Activated naive CD4-positive, alpha-beta T cell treated with anti-CD3 and anti-CD28 coated beads, Interleukin-2, amount 10 ng/mL, durations not matched to agents 7 days and 5 days (primary cell): ENCODE measurements at places on chromosomes 5 and 9.
A peak's percentile ranks its signal among the peaks of the same experiment; 100 is the strongest.

- H3K27me3 ChIP-seq = no peaks in the 10 kb centered on the region
- no peaks in the 10 kb centered on the region for H3K36me3 ChIP-seq
- H3K27ac ChIP-seq = no peak overlapping the region
- no peak for DNase-seq
Measured at GRCh38 chr9:28747351-28747985, 1174.2 kb upstream of the C9orf72 start.

GRCh38 chr9:7146582-7146981, 388.8 kb downstream of the KDM4C start:
- H3K4me1 ChIP-seq = peaks cover 32% of the 10 kb centered on the region
- H3K4me3 ChIP-seq = no peak overlapping the region
- H3K36me3 ChIP-seq = peaks cover 51% of the 10 kb centered on the region
- H3K27me3 ChIP-seq = no peaks in the 10 kb centered on the region
- DNase-seq = no peak
- no peak overlapping the region for H3K27ac ChIP-seq

GRCh38 chr5:80069918-80070318, 34.8 kb downstream of the THBS4 start:
- DNase-seq = no peak
- no peaks in the 10 kb centered on the region for H3K36me3 ChIP-seq
- peaks cover 5% of the 10 kb centered on the region for H3K4me1 ChIP-seq
- H3K27me3 ChIP-seq = no peaks in the 10 kb centered on the region

GRCh38 chr5:135482381-135482933, 30.3 kb upstream of the TIFAB start:
- no peaks in the 10 kb centered on the region for H3K4me1 ChIP-seq
- no peak overlapping the region for H3K4me3 ChIP-seq
- DNase-seq = no peak
- no peaks in the 10 kb centered on the region for H3K36me3 ChIP-seq
- H3K27ac ChIP-seq = no peak overlapping the region
- peaks cover 35% of the 10 kb centered on the region for H3K27me3 ChIP-seq

DNA sequence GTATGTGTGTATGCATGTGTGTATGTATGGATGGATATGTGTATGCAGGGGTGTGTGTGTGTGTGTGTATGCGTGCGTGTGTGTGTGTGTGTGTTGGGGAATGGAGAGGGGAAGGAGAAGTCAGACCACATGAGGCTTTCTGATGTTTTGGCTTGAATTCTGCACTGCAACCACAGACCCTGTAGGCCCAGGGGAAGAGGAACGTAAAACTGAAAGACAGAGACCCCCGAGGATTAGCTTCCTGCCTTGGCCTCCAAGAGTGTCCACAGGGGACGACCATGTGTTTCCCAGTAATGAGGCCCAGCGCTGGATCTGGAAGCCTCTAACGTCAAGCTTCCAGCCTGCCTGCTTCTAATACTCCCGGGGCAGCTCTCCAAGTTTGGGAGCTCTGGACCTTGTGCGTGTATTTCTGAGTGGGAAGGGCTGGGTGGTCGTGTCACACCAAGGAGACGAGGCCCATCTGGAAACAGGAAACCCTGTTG, 5.8 kb downstream of the DCANP1 start:
- H3K36me3 ChIP-seq = no peaks in the 10 kb centered on the region
- H3K4me1 ChIP-seq = no peaks in the 10 kb centered on the region
- H3K4me3 ChIP-seq = no peak overlapping the region
- no peak overlapping the region for H3K27ac ChIP-seq
- DNase-seq = no peak

DNA sequence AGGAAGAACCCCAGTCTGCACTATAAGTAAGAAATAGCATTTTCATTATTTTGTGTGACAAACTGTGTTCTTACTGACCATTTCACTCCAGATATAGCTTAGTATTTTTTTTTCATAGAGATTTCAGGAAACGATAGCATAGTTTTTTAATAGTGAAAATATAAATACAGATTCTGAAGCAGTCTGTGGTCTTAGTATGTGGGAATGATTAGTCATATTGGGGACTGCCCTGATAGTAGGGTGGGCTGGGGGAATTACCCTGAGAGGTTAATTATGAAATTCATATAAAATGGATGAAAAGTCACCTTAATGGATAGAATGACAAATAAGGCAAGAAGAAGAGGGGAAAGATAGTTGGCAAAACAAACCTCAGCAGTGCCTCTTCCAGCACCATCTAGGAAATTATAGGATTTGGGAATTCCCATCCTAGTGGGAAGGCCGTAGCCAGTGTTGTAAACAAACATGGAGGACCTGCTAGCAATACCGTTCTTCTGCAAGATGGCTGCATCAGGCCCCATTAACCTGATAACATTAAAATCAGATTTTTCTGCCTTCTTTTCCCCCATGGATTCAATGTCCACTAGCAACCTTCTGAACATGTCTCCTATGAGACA, 23.7 kb upstream of the NR3C1 start:
- no peaks in the 10 kb centered on the region for H3K36me3 ChIP-seq
- no peak overlapping the region for H3K4me3 ChIP-seq
- no peak overlapping the region for H3K27ac ChIP-seq
- H3K27me3 ChIP-seq = no peaks in the 10 kb centered on the region
- DNase-seq = no peak
- H3K4me1 ChIP-seq = peaks cover 6% of the 10 kb centered on the region

- H3K4me3 ChIP-seq = no peak overlapping the region
- H3K27me3 ChIP-seq = no peaks in the 10 kb centered on the region
- DNase-seq = no peak
Measured at GRCh38 chr5:103424453-103425205, 138.0 kb downstream of the NUDT12 start.

GRCh38 chr9:114421147-114421546, 33.4 kb upstream of the AKNA start:
- H3K4me1 ChIP-seq = peaks cover 16% of the 10 kb centered on the region
- no peaks in the 10 kb centered on the region for H3K36me3 ChIP-seq
- peaks cover 30% of the 10 kb centered on the region for H3K27me3 ChIP-seq

DNA sequence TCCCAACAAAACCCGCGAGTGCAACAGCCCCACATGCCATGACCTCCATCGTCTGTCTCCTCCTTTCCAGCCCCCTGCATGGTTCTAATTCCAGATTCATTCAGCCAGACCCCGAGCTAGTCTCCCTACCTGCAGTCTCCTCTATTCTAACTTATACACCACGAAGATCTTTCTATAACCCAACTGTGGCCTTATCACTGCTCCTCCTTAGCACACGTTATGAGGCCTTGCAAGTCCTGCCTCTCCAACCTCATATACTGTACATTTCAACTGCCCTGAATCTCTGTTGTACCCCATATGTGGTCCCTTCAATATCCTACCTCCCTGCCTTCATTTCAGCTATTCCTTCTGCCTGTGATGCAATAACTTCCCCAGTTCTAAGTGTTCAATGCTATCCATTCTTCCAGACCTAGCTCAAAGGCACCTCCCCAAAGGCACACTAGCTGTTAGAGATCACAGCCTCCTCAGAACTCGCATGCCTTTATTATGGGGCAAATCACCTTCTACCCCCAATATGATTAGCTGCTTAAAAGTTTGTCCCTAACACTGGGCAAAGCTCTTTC, 215.1 kb upstream of the TRIM32 start:
- no peak overlapping the region for H3K4me3 ChIP-seq
- H3K27me3 ChIP-seq = no peaks in the 10 kb centered on the region
- no peak for DNase-seq
- peaks cover 5% of the 10 kb centered on the region for H3K4me1 ChIP-seq
- H3K36me3 ChIP-seq = no peaks in the 10 kb centered on the region
- no peak overlapping the region for H3K27ac ChIP-seq

GRCh38 chr5:181218795-181219124, 4.3 kb upstream of the TRIM41 start:
- peaks cover 67% of the 10 kb centered on the region for H3K4me1 ChIP-seq
- peak overlapping the region; percentile 94 for H3K27ac ChIP-seq
- peaks cover 49% of the 10 kb centered on the region for H3K27me3 ChIP-seq
- peak overlapping the region; percentile 83 for H3K4me3 ChIP-seq
- no peak for DNase-seq

- no peak overlapping the region for H3K27ac ChIP-seq
- peaks cover under 1% of the 10 kb centered on the region for H3K27me3 ChIP-seq
- H3K36me3 ChIP-seq = peaks cover 24% of the 10 kb centered on the region
- peaks cover 10% of the 10 kb centered on the region for H3K4me1 ChIP-seq
- no peak for DNase-seq
Measured at GRCh38 chr5:141942185-141942857, 15.7 kb downstream of the PCDH12 start.

- no peaks in the 10 kb centered on the region for H3K4me1 ChIP-seq
- no peak overlapping the region for H3K27ac ChIP-seq
- no peak overlapping the region for H3K4me3 ChIP-seq
- no peak for DNase-seq
Measured at GRCh38 chr5:581941-582340, 30.2 kb upstream of the CEP72 start.

DNA sequence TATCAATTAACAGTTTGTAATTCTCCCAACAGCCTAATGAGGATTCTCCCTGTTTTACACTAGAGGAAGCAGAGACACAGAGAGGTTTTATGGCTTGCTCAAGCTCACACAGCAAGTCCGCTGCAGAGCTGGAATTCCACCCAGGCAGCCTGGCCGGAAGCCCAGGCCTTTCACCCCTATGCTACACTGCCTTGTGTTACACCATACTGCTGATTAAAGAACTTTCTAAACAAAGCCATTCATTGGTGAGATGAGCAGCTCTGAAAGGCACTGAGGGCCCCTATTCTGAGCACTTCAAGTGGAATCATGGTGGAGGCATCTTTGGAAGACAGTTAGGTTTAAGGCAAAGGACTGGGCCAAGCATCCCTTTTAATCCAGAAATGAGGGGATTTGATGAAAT, 14.7 kb upstream of the LARP1 start:
- no peaks in the 10 kb centered on the region for H3K36me3 ChIP-seq
- no peak overlapping the region for H3K27ac ChIP-seq
- H3K4me1 ChIP-seq = no peaks in the 10 kb centered on the region
- H3K27me3 ChIP-seq = peaks cover 5% of the 10 kb centered on the region
- no peak for DNase-seq

GRCh38 chr5:30387974-30388632, 805.4 kb upstream of the CDH6 start:
- no peaks in the 10 kb centered on the region for H3K4me1 ChIP-seq
- H3K4me3 ChIP-seq = no peak overlapping the region
- DNase-seq = no peak
- H3K36me3 ChIP-seq = no peaks in the 10 kb centered on the region

DNA sequence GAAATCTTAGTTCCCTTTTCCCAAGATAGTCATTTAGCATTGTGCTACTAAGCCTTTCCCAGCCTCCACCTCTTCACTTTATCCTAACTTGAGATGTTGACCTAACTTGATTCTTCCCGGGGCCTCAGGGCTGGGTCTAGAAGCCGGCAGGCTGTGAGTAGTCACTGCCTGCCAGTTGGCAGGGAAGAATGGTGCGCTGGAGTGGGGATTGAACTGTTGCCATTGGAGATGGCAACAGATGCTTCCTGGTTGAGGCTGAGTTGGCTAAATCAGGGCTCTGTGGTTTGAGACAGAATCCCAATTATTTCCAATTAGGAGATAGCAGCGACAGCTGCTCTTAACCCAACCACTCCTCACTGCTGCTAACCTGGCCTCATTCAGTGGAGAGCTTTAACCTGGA, 343.1 kb downstream of the BRINP1 start:
- H3K4me1 ChIP-seq = no peaks in the 10 kb centered on the region
- H3K4me3 ChIP-seq = no peak overlapping the region
- no peak overlapping the region for H3K27ac ChIP-seq
- H3K27me3 ChIP-seq = no peaks in the 10 kb centered on the region

- H3K36me3 ChIP-seq = no peaks in the 10 kb centered on the region
- no peaks in the 10 kb centered on the region for H3K27me3 ChIP-seq
- peaks cover 3% of the 10 kb centered on the region for H3K4me1 ChIP-seq
Measured at GRCh38 chr5:6856653-6857052, 143.4 kb downstream of the TENT4A start.

DNA sequence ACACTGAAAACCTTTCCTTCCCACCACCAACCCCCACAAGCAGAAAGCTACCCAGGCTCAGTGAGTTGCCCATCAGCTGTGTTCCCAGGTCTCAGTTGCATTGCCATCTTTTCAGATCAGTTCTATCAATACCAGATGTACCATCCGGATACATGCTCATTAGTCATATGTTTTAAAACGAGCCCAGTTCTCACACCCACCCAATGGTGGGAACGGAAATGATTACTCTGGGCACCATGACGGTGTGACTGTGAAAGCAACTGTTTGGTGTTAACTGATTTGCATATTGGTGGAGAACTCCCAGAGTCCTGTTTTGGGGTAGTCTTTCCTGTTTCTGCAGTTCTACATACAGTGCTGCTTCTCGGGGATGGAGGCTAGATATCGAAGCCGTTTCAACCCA, 212.3 kb downstream of the TRIM36 start:
- no peaks in the 10 kb centered on the region for H3K27me3 ChIP-seq
- H3K4me3 ChIP-seq = no peak overlapping the region
- no peak overlapping the region for H3K27ac ChIP-seq
- H3K4me1 ChIP-seq = no peaks in the 10 kb centered on the region

- H3K4me3 ChIP-seq = peak overlapping the region; percentile 27
- H3K4me1 ChIP-seq = peaks cover 73% of the 10 kb centered on the region
- H3K36me3 ChIP-seq = peaks cover 33% of the 10 kb centered on the region
- no peak for DNase-seq
- peak overlapping the region; percentile 83 for H3K27ac ChIP-seq
Measured at GRCh38 chr9:33437205-33437604, 10.2 kb downstream of the AQP3 start.

DNA sequence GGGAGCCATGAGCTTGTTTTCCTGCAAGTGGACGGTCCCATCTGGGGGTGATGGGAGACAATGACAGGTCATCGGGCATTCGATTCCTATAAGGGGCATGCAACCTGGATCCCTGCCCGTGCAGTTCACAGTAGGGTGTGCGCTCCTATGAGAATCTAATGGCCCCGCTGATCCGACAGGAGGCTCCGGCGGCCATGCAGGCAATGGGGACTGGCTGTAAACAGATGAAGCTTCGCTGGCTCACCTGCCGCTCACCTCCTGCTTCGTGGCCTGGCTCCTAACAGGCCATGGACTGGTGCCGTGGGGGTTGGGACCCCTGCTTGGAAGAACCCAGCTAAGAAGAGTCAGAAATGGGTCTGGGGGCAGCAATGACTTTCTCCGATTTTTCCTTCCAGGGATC, 21.0 kb downstream of the PAEP start:
- peaks cover 3% of the 10 kb centered on the region for H3K27me3 ChIP-seq
- no peaks in the 10 kb centered on the region for H3K36me3 ChIP-seq
- H3K27ac ChIP-seq = no peak overlapping the region
- no peak for DNase-seq
- no peaks in the 10 kb centered on the region for H3K4me1 ChIP-seq

DNA sequence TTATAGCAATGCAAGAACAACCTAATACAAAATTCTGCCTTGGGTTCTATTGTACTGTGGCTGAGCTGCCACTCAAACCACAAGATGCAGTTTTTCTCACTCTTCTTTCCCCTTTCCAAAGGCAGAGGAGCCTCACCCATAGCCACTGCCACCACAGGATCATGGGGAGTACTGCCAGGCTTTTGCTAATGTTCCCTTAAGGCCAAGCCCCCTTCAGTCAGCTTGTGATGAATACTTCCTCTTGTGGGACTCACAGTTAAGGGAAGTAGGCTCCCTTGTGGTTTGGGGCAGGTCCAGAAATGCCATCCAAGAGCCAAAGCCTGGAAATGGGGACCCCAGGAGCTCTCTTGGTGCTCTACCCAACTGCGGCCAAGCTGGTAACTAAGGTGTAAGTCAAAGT, 258.7 kb downstream of the SPATA31D1 start:
- H3K27ac ChIP-seq = no peak overlapping the region
- H3K36me3 ChIP-seq = no peaks in the 10 kb centered on the region
- DNase-seq = no peak
- no peak overlapping the region for H3K4me3 ChIP-seq
- H3K27me3 ChIP-seq = no peaks in the 10 kb centered on the region
